ENCODE measurements at places on chromosomes 2 and 18.
A peak's percentile ranks its signal among the peaks of the same experiment; 100 is the strongest.

GRCh38 chr2:101788995-101789970, 91.8 kb downstream of the MAP4K4 start:
- DNase-seq = peak; percentile 88

GRCh38 chr18:79483971-79484491, 88.3 kb downstream of the NFATC1 start:
- DNase-seq = no peak

DNA sequence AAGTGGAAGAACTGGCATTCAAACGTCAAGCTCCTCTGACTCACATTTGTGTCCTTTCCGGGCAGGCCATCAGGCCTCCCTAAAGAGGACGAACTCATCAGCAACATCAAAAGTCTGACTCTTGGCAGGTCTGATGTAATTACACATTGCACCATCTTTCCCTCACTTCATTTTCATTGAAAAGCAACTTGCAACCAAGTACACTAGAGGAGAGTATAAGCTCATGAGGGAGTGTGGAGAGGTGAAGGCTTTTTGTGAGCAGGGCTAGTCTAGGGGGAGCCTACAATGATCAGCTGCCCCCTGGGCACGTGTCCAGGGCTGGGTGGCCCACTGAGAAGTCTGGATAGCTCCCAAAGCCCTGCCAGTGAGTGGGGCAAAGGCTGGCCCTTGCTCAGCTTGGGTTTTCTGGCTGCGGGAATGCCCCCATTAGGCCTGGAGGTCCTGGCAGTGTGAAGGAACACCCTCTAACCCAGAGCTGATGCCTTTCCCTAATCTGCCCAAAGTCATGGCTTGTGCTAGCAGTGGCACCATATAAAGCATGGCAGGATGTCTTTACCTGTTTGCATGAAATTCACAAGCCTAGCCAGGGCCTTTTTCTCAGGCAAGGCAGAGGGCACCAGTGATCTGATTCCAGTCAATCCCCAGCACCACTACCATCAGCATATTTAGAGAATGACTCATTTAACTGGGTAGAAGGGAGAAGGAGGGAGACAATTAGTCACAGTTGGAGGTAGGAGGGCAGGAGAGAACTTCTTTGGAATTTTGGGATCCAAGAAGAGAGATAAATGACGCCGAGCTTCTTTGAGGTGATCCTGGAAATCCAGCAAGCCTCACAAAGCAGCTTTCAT, 8.5 kb upstream of the DAW1 start:
- DNase-seq = peak; percentile 90

DNA sequence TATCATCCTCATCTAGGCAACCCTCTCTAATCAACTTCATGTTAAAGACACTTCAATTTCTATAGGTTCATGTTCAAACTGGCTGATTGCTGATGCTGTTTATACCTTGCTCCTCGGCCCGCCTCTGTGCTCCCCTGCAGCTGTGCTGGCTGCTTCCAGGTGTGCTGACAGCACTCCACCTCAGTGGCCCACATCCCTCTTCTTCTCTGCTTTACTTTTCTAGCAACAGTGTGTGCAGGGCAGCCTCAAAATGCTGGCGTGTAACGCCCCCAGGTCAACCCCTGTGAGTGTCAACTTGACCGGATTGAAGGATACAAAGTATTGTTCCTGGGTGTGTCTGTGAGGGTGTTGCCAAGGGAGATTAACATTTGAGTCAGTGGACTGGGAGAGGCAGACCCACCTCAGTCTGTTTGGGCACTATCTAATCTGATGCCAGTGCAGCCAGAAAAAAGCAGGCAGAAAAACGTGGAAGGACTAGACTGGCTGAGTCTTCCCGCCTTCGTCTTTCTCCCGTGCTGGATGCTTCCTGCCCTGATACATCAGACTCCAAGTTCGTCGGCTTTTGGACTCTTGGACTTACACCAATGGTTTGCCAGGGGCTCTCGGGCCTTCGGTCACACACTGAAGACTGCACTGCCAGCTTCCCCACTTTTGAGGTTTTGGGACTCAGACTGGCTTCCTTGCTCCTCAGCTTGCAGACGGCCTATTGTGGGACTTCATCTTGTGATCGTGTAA, 94.7 kb downstream of the COL6A3 start:
- no peak for DNase-seq

DNA sequence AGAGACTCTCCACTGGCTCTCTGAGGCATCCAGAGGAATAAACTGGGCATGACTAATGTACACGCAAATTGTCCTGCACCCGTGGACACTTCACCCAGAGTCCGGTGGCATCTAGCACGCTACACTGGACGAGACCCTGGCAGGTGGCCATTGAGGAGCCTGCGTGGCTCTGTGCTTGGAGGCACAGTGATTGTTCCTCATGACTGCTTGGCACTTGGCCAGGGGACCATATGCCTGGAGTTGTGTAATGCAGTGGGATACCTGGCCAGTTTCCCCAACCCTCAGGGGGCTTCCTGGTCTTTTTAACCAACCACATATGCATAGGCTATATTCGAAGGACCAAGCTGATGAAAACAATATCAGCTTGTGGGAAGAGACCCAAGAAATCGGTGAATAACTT, 66.6 kb downstream of the MTCL1 start:
- peak; percentile 48 for DNase-seq

GRCh38 chr2:102753563-102754159, 8.2 kb upstream of the TMEM182 start:
- DNase-seq = peak; percentile 79

- DNase-seq = peak; percentile 10
Observed at GRCh38 chr2:67898595-67898994, 164.2 kb downstream of the C1D start.

DNA sequence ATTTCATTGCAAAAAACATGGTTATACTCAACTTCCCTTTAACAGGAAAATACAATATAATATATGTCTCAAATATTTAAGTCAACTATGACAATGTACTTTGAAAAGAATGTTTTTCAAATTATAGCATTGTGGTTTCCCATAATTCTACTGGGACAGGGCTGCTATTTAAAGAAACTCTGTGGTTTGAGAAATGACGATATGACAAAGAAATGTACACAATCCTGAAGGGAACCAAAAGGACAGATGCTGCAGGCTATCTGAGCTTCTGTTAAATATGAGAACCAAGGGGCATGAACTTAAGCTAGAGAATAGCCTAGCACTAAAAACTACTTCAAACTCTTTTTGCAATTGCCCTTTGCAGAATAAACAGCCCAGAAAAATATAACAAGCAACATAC, 415.9 kb downstream of the GRB14 start:
- peak; percentile 90 for DNase-seq

GRCh38 chr18:45287531-45287930, 327.7 kb upstream of the SLC14A2 start:
- no peak for DNase-seq

- DNase-seq = no peak
Observed at GRCh38 chr2:159026170-159026569, 57.7 kb downstream of the TANC1 start.

- DNase-seq = no peak
Observed at GRCh38 chr2:153990771-153991170, 119.0 kb downstream of the GALNT13 start.

GRCh38 chr2:220969348-220969747, 602.8 kb downstream of the EPHA4 start:
- DNase-seq = no peak

GRCh38 chr2:177242121-177242987, 22.2 kb downstream of the NFE2L2 start:
- DNase-seq = peak; percentile 97

DNA sequence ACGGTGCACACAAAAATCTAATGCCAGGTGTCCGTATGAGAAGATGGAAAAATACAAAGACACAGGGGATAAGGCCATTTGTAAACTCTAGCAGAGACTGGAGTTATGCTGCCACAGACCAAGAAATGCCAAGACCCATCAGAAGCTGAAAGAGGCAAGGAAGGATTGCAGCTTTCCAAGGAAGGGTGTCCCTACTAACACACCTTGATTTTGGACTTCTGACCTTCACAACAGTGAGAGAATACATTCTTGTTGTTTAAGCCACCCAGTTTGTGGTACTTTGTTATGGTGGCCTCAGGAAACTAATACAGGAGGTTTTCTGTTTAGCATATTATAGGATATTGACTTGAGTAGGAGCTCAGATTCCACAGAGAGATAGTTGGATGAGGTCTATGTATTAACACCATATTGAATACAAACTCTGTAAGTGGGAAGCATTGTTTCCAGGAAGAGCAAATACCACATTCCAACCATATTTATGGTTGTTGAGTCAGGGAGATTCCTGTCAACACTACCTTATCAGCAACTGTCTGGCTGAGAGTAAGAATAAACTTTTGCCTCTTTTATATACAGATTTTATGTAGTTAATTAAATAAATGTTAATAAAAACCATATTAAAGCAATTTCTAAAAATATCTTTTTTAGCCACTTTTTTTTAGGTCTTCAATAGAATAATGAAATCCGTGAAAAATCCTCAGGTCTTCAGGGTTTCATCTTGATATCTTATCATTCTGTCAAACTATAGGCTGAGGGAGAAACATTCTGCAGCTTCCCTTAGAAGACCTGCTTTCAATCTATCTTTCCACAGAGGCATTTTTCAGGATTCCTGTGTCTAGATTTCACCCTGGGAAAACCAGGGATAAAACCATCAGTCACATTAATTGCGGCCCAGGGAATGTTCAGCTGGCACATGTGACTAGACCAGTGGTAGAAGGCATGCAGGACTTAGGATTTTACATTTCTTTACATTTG, 35.4 kb upstream of the HNMT start:
- DNase-seq = peak; percentile 86

DNA sequence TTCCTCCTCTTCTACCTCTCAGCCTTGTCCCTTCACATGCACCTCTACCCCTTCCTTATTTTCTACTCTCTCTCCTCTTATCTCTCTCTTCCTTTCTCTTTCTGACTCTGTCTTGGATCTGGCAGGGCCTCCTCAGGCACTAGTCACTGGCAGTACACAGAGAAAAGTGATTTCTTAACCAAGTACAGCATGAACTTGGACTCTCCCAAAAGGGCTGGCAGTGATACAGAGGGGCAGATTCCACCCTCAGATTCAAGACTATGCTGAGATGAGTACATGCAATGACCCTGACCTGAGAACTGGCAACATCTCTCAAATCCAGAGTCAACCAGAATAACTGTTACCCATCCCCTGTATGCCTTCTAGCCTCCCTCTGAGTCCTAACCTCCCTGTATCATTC, 4.3 kb downstream of the AOX1 start:
- peak; percentile 22 for DNase-seq

DNA sequence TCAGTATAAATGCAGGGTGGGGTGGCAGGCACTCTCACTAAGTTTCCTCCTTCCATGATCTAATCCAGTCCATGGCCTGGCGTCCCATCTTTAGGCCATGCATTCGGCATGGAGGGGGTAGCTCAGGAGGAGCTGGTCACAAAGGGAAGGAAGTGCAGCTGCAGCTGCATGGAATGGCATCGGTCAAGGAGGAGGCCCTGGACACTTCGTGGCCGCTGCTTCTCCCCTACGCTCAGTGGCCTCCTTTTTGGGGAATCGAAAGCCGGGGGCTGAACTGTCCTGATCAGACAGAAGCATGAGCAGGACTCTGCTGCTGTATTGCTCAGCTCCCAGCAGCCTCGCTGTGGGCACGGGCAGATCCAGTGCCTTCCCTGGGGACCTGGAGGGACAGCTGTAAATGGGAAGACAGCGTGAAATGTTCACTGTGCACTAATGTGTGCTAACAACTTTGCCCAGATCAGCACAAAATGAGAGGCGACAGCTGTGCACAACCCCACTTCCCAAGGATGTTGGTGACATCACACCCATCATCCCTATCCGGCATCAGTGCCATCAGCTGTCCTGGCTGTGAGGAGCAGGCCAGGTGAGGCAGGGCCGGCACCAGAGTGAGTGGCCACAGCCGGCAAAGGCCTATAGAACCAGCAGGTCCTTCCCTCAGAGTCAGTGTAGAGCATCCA, 520.1 kb upstream of the RAB6C start:
- no peak for DNase-seq

DNA sequence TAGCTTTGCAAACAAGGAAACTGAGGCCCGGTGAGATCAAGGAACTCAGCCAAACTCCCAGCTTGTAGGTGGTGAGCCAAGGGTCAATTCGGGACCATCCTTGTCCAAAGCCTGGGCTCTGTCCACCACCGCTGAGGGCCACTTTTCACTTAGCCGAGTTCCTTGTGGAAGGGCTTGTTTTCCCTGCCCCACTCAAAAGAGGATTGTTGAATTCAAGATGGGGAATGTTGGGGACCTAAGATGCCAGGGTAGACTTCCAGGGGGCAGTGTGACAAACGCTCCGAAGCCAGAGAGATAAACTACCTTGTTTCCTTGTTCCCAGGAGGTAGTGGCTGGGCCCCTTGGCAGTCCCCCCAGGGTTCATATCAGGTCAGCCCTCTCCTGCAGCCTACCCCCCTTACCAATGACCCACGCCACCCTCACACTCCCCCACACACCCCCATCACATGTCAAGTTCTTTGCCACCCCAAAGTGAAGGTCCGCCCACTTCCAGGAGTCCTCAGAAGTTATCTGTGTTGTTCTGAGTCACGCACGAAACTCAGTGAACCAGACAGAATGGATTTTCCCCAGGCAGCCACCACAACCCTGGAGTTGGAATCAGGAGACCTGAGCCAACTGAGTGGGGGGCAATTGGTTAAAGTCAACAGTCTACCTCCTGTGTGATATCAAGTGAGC, 10.3 kb upstream of the ATOH8 start:
- peak; percentile 67 for DNase-seq

GRCh38 chr2:193272011-193272410, 1077.3 kb upstream of the TMEFF2 start:
- no peak for DNase-seq

DNA sequence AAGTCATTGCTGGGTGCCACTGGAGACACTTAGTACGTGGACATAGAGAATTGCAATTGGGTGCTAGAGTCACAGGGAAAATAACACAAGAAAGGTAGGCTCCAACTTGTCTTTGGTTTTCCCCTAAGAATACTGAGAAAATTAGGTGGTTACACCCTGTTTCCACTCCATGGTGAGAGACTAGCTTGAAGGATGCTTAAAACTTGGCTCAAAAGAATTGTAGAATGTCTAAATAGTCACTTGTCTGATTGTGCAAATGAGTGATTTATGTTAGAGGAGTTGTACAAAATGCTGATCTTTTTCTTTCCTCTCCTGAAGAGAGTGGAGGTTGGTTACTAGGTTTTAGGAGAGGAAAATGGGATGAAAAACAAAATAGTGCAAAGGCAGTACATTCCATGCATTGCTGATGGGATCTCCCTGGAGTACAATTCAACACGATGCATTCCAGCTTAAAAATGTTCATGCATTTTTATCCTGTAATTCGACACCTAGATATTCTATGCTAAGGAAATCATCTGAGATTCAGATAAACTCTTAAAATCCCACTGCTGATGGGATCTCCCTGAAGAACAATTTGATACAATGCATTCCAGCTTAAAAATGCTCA, 2.2 kb upstream of the SERPINB12 start:
- DNase-seq = peak; percentile 70

GRCh38 chr2:61288070-61288841, 126.3 kb downstream of the C2orf74 start:
- peak; percentile 19 for DNase-seq
